ENCODE measurements at places on chromosomes 5 and 9.

DNA sequence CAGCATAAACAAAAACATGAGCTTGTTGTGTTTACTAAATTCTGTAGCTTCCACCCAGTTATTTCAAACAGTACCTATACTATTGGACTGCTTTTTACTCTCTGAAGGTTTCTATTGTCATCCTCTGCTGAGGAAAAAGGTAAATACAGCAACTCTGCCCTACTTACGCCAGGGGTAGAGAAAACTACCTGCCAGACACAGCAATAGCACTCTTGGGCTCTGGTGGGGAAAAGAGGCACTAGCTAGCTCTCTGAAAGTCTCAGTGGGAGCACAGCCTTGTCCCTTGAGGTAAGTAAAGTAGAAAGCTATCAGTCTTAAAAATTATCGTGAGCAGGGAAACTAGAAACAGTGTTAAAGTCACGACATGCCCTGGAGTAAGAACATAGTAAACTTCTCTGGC is 3.7 kb downstream of the HCN1 start:
- no peak for DNase-seq

GRCh38 chr9:124222918-124223720 is 34.6 kb upstream of the NEK6 start:
- DNase-seq, result no peak

- DNase-seq, result no peak
Observed at GRCh38 chr9:133389562-133389961, 13.4 kb downstream of the STKLD1 start.

GRCh38 chr5:90384389-90384788 is 25.2 kb downstream of the CETN3 start:
- DNase-seq, result no peak

- DNase-seq, result no peak
Observed at GRCh38 chr9:12775679-12776512, 1.1 kb downstream of the LURAP1L start.

GRCh38 chr5:132433141-132433540 is 57.4 kb downstream of the IRF1 start:
- no peak for DNase-seq

- DNase-seq, result no peak
Observed at GRCh38 chr9:80156756-80157472, 585.1 kb downstream of the TLE4 start.

DNA sequence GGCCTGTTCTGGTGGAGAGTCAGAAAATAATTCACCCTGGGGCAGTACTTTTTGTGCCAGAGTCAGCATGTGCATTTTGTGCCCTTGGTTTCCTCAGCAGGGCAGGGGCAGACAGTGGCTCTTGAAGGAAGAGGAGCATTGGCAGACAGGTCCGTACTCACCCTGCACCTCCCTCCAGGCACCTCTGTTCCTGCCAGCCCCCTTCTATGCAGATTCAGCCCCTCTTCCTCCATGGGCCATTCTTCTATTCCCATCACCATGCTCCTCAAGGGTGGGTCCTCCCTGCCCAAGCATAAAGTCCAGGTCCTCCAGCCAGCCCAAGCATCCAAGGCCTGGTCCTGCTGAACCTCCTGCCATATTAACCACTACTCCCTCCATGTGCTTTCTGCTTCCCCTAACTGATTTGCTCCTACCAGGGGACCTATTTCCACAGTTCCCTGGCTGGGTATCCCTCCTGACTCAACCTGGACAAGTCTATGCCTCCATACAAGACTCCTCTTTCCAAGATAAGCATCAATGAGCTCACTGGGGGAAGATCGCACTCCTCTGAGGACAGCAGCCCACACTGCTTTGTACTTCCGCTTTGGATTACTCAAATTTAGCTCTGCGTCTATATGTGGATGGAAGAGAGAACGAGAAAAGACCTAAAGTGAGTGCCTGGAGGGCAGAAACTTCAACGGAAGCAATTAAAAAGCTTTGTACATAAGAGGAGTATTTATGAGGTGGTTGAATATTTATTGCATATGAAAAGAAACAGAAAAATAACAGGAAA is 9.3 kb upstream of the ACSL6 start:
- no peak for DNase-seq

- no peak for DNase-seq
Observed at GRCh38 chr5:126544087-126544740, 50.8 kb downstream of the ALDH7A1 start.

DNA sequence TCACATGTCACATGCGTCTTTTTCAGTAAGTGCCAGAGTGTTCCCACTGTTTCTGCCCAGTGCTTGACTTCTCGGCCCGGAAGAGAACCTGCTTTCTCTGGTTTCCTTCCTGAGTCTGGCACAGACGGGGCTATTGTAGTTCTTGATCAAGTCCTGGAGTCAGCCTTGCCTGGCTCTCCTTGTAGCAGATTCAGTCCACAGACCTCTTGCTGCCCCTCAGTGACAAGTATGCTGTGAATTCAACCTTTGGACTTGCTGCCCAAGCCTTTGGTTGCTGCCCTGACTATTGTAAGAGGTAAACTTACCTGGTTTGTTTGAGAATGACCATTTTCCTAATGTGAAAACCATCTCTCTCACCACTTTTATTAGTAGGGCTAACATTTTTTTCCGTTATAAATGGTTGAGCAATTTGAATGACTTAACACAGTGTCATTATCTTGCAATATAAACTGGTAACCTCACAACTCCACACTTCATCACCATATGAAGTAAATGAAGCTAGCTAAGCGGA is 24.7 kb downstream of the ZBTB34 start:
- DNase-seq, result no peak

GRCh38 chr5:50325237-50325832 is 115.8 kb downstream of the EMB start:
- no peak for DNase-seq

DNA sequence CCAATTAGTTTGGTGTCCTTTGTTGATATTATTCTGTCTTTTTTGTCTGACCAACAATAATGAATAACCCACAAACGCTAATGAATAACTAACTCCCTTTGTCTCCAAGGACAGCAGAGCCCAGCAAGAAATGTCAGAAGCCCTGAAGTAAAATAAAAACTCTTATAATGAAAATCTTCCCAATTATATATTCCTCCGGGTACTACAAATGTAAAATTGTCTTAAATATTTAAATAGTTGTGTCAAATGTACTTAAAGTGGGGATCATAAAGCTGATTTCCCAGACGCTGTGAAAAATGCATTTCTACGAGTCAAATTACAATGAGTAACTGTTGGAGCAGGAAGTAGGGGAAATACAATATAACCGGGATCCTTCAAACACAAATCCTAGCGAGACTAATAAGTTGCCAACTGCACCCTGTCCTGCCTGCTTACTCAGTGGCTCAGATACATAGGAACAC is 22.3 kb downstream of the GLIS3 start:
- no peak for DNase-seq

DNA sequence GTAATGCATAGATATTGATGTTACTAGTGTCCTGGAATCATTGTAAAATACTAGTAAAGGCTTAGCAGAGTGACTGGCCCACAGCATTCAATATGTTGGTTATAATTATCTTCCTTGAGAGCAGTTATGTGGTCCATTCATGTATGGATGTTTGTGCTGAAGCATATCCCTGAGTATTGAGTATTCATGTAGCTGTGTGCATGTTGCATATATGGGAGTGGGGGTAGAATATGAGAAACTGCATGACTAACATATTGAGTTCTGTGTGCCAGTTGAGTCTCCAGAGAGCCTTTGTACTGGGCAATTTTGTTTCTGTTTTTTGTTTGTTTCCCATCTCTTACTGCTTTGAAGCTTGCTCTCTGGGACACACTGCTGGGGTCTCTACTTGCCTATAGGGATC is 222.7 kb upstream of the TRIM32 start:
- DNase-seq, result no peak

DNA sequence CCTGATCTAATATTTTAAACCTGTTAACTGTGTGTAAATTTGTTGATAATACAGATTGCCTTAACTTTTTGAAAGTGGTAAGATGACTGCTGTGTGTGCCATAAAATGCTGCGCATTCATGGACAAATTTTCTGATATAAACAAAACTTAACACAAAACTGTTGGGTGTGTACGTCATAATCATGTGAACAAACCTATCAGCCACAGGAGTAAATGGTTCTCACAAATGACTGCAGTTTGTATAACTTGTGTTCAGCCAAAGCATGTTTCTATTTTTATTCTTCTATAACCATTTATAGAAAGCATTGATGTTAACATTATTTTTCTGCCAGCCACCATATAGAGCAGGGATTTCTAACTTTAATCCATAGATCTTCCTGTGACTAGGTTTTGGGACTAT is 21.5 kb downstream of the CAMK4 start:
- DNase-seq, result no peak

- no peak for DNase-seq
Observed at GRCh38 chr5:163309914-163310313, 127.5 kb upstream of the CCNG1 start.

GRCh38 chr5:172172912-172173563 is 15.0 kb downstream of the STK10 start:
- no peak for DNase-seq

Measured in stimulated activated CD8-positive, alpha-beta memory T cell treated with anti-CD3 and anti-CD28 coated beads, Interleukin-4, amount 100 ng/mL, for 1 hour (primary cell).